ENCODE measurements at places on chromosomes 7 and 10.

GRCh38 chr7:115971506-115971905 is 59.1 kb downstream of the TFEC start:
- DNase-seq, result no peak

DNA sequence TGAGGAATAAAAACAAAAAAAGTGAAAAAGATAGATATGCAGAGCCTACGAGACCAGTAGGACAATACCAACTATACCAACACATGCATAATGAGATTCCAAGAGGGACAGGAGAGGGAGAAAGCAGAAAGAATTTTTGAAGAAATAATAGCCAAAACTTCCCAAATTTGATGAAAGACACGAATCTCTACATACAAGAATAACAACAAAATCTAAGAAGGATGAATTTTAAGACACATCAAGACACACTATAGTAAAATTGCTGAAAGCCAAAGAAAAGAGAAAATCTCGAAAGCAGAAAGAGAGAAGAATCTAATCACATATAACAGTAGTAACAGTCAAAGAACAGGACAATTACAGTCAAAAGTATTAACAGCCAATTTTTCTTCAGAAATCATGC is 7.5 kb upstream of the MAT1A start:
- DNase-seq, result no peak

GRCh38 chr10:86113983-86114382 is 252.6 kb downstream of the GRID1 start:
- no peak for DNase-seq

- DNase-seq, result no peak
These were observed 253.9 kb upstream of the FZD8 start for GRCh38 chr10:35896001-35896400.

- peak; percentile 22 for DNase-seq
These were observed 183.1 kb upstream of the PRSS58 start for GRCh38 chr7:142440906-142441411.

DNA sequence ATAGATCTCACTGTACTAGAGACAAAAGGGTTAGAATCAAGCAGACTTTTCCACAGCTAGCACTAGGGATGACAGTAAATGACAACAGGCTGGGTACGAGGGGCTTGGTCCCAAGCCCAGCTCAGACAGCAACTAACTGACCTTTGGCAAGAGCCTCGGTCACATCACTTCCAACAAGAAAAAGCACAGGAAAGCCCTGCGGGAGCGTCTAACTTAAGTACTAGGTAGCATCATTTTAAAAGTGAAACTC is 22.8 kb downstream of the CALML3 start:
- no peak for DNase-seq

DNA sequence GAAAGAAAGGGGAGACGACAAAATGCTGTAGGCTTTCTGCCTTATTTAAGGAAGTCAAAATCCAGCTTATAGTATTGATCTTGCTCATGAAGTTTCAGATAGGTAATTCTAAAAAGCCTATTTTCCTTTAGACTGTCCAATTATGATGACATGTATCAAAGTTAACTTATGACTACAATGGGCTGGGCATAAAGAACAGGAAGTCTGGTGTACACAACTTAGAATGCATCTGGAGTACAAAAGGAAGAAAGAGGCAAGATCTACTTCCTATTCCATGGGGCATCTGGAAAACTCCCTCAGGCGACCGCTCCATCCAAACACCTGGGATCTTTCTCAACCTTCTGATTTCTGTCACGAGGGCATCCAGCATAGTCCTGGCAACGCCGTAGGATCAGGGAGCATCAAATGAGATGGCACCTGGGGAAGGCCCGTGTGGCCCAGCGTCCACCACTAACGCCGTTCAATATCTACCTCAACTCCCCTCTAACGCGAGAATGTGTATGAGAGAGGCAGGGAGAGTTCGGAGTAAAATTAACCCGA is 512 bp downstream of the FAM24B start:
- DNase-seq, result peak; percentile 31

GRCh38 chr10:72487521-72487920 is 132.8 kb upstream of the DNAJB12 start:
- DNase-seq, result no peak

GRCh38 chr7:79495544-79496272 is 42.2 kb upstream of the MAGI2 start:
- no peak for DNase-seq

Measured in hematopoietic multipotent progenitor cell treated with erythropoietin and hydrocortisone succinate and interleukin-3 and kit ligand, for 8 days (in vitro differentiated cells).